Activated naive CD4-positive, alpha-beta T cell (primary cell): ENCODE measurements at places on chromosomes 5 and 9.

DNA sequence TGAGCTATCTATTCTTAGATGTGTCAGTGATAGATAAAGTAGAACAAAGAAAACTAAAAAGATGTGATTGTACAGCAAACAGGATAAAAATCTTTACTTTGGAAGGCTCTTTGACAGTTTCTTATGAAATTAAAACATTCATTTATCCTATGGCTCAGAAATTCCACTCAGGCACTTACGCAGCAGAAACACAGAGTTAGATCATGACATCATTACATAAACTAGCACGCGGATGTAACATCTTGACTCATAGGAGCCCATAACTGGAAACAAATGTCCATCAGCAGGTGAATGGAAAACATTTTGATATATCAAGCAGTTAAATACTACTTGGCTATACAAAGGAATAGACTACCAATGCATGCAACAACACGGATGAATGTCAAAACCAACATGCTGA, 45.3 kb downstream of the ICE1 start:
- no peak for DNase-seq

- no peak for DNase-seq
Observed at GRCh38 chr9:95570150-95570549, 53.4 kb upstream of the PTCH1 start.

GRCh38 chr5:131488463-131488862, 146.6 kb downstream of the RAPGEF6 start:
- no peak for DNase-seq

GRCh38 chr5:31860726-31861433, 221.9 kb downstream of the PDZD2 start:
- no peak for DNase-seq

DNA sequence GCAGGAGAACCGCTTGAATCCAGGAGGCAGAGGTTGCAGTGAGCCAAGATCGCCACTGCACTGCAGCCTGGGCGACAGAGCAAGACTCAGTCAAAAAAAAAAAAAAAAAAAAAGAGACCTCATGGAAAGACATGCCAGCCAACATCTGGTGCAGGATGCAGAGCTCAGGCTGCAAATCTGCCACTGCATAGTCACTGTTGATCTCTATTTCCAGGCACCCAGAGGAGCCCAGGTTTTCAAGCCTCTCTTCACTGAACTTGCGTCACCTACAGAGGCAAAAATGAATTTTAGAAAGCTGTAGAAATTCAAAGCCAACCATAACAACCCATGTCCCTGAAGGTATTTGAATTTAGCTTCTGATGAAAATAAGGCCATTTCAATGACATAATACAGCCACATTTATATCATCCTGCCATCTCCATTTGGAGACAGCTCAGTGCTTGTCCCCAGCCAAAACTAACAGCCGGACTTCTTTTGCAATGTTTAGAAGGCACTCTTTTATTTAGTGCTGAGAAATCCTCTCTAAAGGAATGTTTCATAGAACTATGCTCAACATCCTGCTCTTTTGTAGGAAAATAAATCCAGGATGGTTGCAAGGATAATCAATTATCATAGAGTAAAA, 113.3 kb downstream of the SNX18 start:
- no peak for DNase-seq

DNA sequence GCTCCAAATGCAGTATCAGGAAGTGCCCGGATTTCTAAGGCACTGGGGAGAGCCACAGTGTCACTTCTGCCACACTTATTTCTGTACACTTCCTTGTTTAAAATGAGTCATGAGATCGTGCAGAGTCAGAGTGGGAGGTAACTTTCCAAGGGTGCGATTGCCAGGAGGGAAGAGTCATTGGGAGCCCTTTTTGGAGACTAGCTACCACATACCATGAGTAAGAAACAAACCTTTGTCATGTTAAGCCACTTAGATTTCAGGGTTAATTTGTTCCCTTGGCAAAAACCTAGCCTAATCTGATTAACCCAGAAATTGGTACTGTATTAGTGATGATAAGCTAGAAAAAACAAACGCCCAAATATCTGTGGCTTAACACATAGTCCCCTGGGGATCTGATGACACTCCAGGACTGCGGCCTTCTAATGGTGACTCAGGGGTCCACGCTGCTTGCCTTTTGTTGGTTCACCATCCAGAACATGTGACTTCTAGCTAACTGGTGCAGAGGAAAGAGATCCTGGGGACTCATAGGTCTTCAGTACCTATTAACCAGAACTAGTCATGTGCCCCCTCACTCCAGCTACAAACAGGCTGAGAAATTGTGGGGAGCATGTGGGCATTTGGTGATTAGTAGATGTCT, 48.6 kb upstream of the TLE1 start:
- no peak for DNase-seq

- DNase-seq: no peak
Observed at GRCh38 chr9:470552-471194, 256.0 kb downstream of the DOCK8 start.

GRCh38 chr9:16236882-16237281, 633.6 kb downstream of the BNC2 start:
- no peak for DNase-seq

GRCh38 chr5:78782728-78783127, 134.2 kb upstream of the LHFPL2 start:
- DNase-seq: no peak

- no peak for DNase-seq
Observed at GRCh38 chr9:38178237-38178636, 109.2 kb upstream of the SHB start.

- no peak for DNase-seq
Observed at GRCh38 chr5:137669811-137670210, 66.1 kb downstream of the KLHL3 start.
